NCI-H774 (cell line): ENCODE measurements at places on chromosomes 7 and 10.

GRCh38 chr7:84041649-84042048 lies 152.9 kb downstream of the SEMA3A start:
- DNase-seq, result no peak

DNA sequence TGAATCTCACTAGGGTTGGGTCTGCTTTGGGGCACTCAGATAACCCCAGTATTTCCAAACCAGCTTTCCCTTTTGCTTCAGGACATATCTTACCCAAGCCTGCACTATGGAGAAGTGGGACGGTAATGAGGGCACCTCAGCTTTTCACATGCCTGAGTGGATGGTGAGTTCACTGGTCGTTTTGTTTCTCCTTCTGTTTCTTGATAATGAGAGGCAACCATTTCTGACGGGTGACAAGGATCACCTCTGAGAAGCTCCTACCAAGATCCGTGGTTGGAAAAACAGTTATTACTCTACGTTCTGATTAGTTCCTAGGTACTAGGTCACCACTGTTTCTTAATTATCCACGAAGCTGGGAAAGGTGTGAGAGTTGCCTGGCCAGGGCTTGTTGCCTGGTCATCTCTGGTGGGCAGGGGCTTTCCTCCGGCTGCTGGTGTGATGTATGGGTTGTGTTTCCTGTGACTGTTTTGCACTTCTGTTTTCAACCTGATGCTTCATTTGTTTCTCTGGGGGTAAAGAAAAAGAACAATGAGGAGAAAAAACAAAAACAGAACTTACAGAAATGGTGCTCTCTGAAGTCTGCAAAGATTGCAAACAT lies 65.7 kb upstream of the STRIP2 start:
- no peak for DNase-seq

GRCh38 chr10:132146271-132146671 lies 40.5 kb upstream of the DPYSL4 start:
- no peak for DNase-seq

GRCh38 chr10:1160561-1161314 lies 104.6 kb downstream of the WDR37 start:
- DNase-seq, result no peak

DNA sequence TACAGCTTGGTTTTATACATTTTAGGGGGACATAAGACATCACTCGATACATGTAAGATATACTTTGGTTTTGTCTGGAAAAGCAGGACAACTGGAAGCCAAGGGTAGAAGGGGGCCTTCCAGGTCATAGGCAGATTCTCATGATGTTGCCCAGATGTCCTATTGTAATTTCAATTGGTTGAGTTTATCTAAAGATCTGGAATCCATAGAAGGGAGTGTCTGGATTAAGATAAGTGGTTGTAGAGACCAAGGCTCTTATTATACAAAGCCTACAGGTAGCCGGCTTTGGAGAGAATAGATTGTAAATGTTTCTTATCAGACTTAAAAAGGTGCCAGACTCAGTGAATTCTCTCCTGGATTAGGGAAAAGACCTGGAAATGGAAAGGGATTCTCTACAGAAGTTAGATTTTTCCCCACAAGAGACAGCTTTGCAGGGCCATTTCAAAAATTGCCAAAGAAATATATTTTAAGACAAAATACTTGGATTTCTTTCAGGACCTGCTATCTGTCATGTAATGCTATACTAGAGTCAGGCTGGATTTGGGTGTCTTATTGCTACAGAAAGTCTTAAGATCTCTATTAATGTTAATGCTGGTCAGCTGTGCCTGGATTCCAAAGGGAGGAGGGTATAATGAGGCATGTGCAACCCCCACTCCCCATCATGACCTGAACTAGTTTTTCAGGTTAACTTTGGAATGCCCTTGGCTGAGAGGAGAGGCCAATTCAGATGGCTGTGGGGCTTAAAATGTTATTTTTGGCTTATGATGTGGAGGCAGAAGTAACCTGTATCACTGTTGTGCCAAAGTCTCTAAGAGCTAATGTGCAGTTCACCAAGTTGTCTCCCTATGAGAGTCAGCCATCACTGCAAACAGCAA lies 511.1 kb upstream of the C7orf33 start:
- DNase-seq, result no peak

DNA sequence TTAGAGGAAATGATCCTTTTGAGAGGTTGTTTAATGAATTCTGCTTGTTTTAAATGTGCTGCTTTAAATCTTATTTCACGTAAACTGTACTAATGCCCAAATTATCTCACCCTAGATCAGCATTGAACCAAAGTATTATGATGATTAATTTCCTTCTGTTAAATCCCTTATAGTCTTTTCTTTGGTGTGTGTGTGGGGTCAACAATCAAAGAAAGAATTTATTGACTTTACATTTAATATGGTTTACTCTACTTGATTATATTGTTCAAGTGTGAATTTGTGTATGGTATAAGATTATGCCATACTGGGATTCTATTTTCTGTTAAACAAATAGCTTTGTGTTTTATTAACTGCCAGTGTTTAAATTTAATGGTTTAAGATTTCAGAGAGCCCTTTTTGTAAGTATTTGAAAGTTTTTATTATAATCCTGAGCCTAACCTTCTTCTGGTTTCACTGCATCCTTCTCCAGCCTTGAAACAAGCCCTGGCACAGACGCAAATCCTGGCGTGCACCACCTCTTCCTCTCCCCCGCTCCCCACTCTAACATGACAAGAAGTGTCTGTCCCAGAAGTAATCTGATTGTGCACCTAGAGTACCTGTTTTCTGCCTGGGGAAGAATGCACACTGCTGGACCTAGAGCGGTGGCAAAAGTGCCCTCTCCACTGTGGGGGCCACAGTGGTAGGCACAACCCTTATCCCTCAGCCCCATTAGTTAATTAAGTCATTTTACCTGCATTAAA lies 70.6 kb downstream of the KAT6B start:
- no peak for DNase-seq

- DNase-seq, result no peak
Measured at GRCh38 chr10:7665767-7666166, 999 bp downstream of the ITIH5 start.

- DNase-seq, result no peak
Measured at GRCh38 chr10:54985732-54986131, 184.7 kb upstream of the PCDH15 start.

- DNase-seq, result no peak
Measured at GRCh38 chr7:28939844-28940544, 18.1 kb downstream of the TRIL start.

GRCh38 chr7:94843553-94843952 lies 63.8 kb upstream of the PPP1R9A start:
- DNase-seq, result no peak

DNA sequence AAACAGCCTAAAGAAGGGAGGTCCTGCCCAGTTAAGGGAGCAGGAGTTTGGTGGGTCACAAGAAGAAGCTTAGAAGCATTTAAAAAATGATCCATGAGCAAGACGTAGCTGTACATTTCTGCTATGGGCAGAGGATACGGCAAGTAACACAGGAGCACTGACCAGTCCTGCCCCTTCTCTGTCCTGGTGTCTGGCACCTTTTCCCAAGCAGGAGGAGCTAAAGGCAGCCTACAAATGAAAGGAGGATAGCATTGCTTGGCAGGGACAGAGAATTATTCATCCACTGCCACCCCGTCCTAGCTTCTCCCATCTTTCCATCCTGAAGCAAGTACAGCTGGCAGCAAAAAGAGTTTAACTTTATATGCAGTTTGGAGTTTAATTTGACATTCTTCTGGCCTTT lies 1077.6 kb downstream of the TYW1 start:
- DNase-seq, result no peak

DNA sequence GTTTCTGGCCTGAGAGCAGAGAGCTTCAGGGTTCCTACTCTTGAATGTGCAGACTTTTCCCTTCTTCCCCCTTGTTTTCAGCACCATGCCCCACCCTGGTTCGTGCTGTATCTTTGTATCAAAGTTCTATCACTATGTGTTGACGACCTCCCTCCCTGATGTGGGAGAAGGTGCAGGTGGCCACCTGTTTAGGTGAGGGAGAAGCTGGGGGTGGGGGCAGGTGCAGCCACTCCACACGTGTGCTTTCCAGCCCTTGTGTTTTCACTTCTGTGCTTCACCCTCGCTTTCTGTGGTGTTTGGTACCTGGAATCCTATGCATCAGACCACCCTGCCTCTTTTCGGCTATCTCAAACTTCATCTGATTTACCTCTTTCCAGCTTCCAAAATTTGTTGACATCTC lies 19.6 kb upstream of the SUV39H2 start:
- no peak for DNase-seq
